Naive B cell (primary cell): ENCODE measurements at places on chromosomes 5 and 9.

- DNase-seq, result no peak
Observed at GRCh38 chr9:126470241-126470993, 143.3 kb upstream of the LMX1B start.

- DNase-seq, result no peak
Observed at GRCh38 chr9:98057138-98057799, 737 bp downstream of the NANS start.

DNA sequence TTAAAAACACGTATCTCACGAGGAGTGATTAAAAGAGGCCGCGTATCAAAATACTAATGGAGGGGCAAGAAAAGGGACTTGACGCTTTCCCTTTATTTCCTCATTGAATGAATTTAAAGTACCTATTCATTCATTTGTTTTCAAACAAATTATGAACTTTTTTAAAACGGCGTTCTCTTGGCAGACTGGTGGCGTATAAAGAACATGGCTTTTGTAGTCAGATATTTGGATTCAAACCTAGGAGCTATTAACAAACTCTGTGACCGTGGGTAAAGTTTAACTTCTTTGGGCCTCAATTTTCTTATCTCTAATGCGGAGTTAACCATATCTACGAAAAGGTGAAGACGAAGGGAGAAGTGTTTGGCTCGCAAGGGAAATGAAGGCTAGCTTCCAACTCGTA is 876 bp downstream of the CAAP1 start:
- DNase-seq, result no peak

- no peak for DNase-seq
Observed at GRCh38 chr9:2389404-2389803, 232.2 kb upstream of the VLDLR start.

- DNase-seq, result no peak
Observed at GRCh38 chr5:124761010-124761409, 14.6 kb upstream of the ZNF608 start.

GRCh38 chr5:1748271-1748670 is 51.4 kb downstream of the MRPL36 start:
- no peak for DNase-seq

GRCh38 chr5:120151825-120152224 is 312.3 kb upstream of the PRR16 start:
- no peak for DNase-seq

- no peak for DNase-seq
Observed at GRCh38 chr5:7080501-7080900, 315.4 kb upstream of the ADCY2 start.

DNA sequence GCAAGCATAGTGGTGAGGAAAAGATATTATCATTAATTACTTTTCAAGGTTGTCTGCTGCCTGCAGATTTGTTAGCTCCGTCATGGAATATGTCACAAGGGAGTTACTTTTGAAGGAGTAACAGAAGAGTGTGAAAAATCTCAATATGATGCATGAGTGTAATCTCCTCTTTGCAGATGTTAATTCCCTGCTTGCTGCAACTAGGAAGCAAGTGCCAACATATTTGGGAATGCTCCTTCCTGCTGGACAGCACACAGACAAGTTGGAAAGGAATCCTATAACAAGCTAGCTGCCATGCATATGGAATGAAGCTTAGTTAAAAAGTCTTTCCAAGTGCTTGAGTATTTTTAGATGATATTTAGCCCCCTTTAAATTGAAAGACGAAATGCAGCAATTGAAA is 2023.6 kb upstream of the CDH6 start:
- no peak for DNase-seq

- no peak for DNase-seq
Observed at GRCh38 chr9:73157811-73158210, 6.1 kb downstream of the ANXA1 start.

DNA sequence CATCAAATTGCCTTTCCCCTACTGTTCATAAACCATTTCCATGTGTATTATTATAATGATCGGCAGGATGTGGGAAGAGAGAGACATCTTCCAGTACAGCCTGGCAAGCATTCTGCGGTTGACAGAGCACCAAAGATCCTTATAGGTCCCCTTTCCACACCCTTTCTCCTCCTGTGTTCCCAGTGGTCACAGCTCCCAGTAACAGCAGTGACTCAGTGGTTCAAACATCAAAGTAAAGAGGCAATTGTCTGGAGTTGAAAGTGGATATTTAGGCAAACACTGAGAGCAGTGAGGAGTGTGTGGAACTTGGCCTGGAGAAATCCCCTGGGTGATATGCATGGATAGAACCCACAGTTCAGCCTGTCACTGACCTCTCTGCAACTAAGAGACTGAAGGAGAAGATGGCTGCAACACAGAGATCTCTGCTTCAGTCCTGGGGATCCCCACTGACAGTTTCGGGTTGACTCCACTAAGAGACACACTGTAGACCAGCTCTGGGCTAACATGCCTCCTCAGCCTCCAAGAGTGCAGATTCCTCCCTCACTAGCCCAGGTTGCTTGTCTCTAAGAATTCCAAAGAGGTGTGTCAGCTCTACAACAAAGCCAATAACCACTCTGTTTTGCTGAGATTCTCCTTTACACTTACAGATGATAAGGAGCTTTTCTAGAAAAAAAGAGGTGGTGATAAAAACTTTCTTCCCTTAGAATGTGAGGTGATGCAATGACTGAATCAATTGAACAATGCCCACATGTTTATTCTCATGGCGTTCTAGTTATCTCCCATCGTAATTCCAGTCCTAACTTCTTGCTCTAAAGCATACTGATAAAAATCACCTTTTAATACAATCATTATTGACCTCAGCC is 94.4 kb upstream of the IL6ST start:
- DNase-seq, result no peak

DNA sequence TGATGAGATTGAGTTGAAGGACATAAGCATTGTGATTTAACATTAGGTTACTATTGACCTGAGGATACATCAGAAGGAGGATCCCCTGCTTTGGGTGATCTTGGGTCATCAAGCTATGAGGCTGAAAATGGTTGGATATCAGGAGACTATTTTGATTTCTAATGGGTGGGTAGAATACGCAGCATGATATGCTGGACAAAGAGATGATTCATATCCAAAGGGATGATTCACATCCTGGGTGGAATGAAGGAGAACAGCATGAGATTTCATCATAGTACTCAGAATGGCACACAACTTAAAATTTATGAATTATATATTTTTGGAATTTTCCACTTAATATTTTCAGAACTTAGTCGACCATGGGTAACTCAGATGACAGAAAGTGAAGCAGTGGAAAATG is 1759.5 kb upstream of the C9orf72 start:
- DNase-seq, result no peak

GRCh38 chr9:108869092-108869725 is 7.1 kb downstream of the ACTL7A start:
- DNase-seq, result no peak

DNA sequence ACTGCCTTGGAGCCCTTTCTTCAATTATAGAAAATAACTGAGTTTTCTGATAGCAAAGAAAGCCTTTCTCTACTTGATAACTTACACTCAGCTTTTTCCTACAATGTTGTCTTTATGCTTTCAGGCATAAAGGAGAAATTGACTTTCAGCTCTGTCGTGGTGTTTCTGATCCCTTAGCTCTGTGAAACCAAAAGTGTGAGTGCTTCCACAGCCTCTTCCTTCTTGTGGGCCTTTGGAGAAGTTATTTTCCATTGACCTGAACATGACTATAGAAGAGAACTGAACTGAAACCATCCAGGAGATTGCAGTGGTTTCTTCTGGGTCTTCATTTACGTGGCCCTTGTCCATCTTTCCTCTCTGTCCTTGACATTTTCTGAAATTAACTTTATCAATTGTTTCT is 59.5 kb upstream of the EQTN start:
- no peak for DNase-seq
